ENCODE measurements at places on chromosomes 7 and 10. TPM values are rescaled to one million over a fixed set of nuclear protein-coding genes. Genes with fewer than 3 reads are reported as not detected.

The CCZ1B gene
- total RNA-seq: 37.3 TPM

DNA sequence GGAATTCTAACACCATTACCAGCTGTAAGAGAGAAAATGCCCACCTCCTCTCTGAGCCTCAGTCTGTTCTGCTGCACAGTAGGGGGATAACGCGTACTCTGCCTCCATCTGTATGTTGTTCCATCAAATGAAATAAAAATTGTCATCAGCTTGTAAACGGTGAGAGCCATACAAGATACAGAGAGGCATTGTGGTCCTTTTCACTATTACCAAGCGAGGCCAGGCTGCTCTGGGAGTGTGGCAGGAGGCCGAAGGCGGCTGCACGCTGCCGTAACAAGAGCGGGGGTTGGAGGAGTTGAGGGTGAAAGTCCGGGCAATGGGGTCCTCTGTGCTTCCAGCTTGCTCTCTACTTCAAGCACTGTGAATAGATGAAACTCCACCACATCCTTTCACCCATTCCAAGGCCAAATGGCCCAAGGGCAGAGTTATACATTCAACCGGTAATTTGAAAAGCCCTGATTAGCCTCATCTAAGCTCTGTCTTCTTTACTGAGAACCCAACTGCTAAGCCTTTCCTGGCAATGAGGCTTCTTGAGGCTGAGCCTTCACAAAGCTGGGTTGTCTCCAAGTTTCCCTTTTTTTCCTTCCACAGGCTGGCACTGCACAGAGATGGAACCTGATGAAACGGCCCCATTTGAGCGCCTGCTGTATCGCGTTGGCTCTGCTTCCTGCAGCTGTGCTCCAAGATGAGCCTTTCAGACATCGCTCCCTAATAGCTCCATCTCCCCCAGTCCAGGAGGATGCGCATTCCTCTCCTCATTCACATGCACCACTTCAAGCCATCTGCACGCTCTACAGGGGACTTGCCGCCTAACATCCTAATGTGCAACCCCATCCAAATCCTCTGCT lies 47.2 kb downstream of the PYROXD2 start:
- DNase-seq: no peak

DNA sequence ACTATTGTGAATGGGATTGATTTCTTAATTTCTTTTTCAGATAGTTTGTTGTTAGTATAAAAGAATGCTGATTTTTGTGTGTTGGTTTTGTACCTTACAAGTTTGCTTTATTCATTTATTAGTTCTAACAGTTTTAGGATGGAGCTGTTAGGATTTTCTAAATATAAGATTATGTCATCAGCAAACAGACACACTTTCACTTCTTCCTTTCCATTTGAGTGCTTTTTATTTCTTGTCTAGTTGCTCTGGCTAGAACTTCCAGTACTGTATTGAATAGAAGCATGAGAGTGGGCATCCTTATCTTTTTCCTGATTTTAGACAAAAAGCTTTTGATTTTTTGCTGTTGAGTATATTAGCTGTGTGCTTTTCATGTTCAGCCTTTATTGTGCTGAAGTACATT lies 81.5 kb downstream of the DNAH11 start:
- no peak for DNase-seq

DNA sequence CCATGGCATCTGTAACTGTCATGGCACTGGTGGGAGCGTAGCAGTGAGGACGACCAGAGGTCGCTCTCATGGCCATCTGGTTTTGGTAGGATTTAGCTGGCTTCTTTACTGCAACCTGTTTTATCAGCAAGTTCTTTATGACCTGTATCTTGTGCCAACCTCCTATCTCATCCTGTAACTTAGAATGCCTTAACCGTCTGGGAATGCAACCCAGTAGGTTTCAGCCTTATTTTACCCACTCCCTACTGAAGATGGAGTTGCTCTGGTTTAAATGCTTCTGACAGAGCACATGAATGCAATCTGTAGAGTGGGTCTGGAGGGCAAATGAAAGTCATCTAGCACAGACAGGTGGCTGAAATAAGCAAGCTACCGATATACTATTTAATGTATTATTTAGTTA lies 55.3 kb upstream of the OPN4 start:
- no peak for DNase-seq

The TFR2 gene
- not detected for total RNA-seq

DNA sequence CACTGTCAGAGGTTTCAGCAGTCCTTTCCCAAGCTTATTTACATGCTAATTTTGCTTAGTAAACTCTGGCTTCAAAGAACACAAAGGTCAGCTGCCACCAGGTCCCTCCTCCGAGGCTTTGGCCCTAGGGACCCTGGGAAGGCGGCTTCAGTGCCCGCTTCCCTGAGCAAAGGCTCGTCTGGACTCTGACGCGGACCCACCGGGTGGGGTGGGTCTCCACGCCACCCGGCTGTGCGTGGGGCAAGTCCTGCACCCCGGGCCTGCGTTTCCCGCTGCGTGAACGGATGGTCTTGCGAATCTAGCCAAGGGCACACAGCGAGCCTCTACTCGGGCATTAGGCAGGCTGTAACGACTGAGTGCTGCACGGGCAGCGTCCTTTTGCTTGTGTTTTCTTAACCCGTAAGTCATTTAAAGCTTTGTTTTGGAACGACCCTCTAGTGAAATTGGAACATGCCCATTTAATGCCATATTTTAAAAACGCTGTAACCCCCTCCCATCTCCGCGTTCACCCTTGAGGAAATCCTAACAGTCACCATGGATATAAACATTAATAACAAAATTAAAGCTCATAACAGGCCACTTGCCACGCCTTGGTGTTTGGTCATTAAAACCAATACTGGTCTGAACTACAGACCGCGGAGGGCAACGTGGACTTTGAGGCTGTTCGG lies 828 bp downstream of the BNIP3 start:
- DNase-seq: no peak

- peak; percentile 38 for DNase-seq
Measured at GRCh38 chr10:75035975-75036708, 75.3 kb upstream of the SAMD8 start.

The NUTM2E gene
- not detected for total RNA-seq

DNA sequence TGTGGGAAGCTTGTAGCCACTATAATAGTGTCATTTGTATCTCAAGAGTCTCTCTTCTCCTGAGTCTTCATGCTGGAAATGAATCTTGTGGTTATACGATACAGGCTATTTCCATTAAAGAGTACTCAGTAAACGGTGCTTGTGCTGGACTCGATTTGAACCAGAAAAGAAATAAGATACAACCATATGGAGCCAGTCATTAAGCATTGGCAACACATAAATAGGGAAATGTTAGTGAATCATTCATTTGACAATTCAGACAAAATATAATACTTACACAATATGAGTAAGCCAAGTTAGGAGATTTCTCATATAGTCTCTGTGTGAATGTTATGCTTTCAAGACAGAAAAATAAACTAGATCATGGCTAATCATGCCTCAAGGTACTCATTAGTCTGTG lies 356.8 kb downstream of the PLXDC2 start:
- DNase-seq: no peak

GRCh38 chr7:55570939-55571338 lies 1.4 kb downstream of the VOPP1 start:
- peak; percentile 79 for DNase-seq

DNA sequence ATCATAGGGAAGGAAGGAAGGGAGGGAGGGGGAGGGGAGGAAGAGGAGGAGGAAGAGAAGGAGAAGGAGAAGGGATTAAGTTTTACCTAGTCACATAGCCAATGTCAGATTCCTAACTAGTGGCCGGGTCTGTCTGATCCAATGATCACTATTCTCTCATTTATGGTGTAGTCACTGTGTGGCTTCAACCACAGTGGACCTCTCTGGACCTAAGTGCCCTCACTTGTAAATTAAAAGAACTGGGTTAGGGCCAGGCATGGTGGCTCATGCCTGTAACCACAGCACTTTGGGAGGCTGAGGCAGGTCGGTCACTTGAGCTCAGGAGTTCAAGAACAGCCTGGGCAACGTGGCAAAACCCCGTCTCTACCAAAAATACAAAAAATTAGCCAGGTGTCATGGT lies 6.6 kb upstream of the SERPINE1 start:
- DNase-seq: peak; percentile 76

The UNCX gene
- total RNA-seq: not detected

The CTTNBP2 gene
- total RNA-seq: not detected

DNA sequence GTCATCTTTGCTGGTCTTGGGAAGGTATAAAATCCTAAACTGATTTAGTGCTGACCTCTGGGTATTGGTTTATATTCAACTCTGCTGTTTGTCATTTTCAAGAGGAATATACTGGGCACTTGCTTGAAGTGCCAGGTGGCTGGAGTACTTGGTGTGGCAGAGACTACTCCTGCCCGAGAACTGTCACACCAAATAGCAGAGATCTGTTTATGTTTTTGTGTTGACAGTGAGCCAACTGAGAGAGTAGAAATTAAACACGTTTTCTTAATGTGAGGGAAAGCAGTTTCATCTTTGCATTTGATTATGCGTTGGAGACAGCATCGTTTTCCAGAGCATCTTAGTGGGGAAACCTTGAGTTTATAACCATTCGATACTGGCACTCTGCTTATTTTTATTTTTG lies 174.4 kb downstream of the CDCA7L start:
- no peak for DNase-seq

GRCh38 chr7:52635021-52635420 lies 400.4 kb upstream of the POM121L12 start:
- DNase-seq: no peak

The ELN gene
- 0.50 TPM for total RNA-seq

GRCh38 chr10:12408472-12408871 lies 59.1 kb downstream of the CAMK1D start:
- no peak for DNase-seq

DNA sequence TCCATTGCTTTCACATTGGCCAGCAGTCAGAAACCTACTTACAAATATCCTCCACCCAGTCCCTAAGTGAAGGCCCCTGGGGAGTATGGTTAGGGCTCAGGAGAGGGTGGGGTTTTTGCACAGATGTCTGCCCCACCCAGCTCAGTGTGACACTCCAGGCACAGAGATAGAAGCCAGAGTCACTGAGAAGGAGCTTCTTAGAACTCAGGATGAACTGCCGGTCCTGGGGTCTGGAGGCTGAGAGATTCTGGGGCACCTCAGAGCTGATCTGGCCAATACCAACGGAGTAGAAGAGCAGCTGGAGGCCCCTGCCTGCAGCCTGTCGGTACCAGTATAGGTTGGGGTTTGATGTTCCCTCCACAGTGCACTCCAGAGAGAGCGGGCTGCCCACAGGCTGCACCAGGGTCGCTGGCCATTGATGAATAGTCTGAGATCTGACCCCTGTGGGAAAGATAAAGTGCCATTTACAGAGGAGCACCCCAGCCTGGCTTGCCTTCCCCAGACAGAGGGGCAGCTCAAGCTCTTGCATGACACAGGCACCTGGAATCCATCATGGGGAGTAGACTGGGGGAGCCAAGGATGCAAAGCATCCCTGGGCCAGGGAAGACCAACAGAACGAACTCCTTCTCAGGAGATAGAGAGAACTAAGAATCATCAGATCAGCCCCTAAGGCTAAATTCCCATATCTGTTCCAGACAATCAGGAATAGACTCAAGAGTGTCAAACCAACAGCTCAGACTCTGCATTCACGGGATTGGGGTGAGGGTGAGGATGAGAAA lies 41.9 kb downstream of the PRSS2 start:
- peak; percentile 36 for DNase-seq

GRCh38 chr10:96468845-96469244 lies 44.9 kb downstream of the TLL2 start:
- no peak for DNase-seq

The ATG9B gene
- total RNA-seq: not detected

DNA sequence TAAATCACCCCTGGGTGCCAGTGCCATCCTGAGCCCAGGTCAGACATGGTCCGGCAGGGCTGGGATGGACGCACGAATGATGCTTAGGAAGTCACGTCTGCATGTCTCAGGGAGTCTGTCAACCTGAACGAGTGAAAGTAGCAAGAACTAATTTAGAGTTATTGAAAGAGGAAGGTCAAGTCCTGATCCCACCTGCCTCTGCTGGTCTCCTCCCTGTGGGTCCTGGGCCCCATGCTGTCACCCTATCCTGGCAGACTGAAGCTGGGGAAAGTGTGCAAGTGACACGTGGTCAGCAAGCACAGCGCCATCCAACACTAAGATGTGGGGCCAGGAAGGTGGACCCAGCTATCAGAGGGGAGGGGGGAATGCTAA lies 26.1 kb upstream of the GRID1 start:
- DNase-seq: no peak

The CDK1 gene
- total RNA-seq: 248 TPM

DNA sequence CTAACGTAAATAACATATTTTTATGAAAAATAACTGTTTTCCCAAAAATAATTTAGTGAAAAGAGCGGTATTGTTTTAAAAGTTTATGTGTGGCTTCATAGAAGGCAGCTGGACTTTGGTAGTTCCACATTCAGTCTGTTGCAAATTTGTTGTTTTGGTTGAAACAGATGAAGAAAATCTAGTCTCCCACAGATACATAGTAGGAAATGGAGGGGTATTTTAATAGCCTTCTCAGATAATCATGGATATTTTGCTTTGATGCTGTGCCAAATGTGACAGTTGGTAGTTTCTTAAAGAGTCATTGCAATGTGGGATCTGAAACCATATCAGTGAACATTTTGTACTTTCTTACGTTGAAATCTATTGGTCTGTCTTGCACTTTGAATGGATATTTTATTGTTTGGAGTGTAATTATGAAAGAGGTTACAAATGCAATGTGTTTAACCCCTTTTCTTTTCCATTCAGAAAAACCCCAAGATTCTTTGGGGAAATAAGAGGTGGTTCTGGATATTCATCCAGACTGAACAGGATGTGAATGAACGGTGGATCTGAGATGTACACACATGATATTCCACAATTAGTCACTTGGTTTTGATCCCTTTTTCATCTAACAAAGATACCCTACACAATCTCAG lies 10.4 kb downstream of the ZNF365 start:
- peak; percentile 58 for DNase-seq

The GCK gene
- total RNA-seq: not detected

DNA sequence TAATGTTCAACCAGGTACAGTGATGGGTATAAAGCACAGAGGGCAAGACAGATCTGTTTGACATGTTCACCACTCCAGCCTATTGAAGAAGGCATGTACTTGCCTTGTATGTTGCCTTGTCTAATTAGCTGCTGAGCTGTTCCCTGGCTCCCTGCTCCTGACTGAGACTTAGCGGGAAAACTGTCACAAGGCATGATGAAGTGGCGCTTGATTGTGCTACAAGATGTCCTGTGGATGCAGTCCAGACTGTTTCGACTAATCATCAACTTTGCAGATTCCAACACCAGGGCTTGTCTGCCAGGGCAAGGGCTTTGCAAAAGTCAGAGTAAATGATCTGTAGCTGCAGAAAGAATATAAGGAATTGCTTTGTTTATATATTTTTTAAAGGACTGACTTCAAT lies 136.2 kb upstream of the NRBF2 start:
- no peak for DNase-seq

The CEP41 gene
- total RNA-seq: 15.9 TPM

The AKR1C1 gene
- total RNA-seq: 28.1 TPM

The C7orf33 gene
- not detected for total RNA-seq

The TAC1 gene
- not detected for total RNA-seq

The SEMA3C gene
- 268 TPM for total RNA-seq

DNA sequence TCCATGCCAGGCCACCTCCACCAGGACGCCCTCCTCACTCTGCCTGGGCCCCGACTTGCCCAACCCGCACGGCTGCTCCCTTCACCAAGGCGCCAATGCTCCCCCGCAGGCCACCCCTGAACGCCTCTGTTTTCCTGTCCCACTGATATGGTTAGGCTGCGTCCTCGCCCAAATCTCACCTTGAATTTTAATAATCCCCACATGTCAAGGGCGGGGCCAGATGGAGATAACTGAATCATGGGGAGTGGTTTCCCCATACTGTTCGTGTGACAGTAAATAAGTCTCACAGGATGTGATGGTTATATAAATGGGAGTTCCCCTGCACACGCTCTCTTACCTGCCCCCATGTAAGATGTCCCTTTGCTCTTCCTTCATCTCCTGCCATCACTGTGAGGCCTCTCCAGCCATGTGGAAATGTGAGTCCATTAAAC lies 29.8 kb downstream of the RSU1 start:
- DNase-seq: no peak

- no peak for DNase-seq
Measured at GRCh38 chr7:125126376-125126775, 196.8 kb upstream of the POT1 start.
